ENCODE measurements at places on chromosomes 7 and 10.

DNA sequence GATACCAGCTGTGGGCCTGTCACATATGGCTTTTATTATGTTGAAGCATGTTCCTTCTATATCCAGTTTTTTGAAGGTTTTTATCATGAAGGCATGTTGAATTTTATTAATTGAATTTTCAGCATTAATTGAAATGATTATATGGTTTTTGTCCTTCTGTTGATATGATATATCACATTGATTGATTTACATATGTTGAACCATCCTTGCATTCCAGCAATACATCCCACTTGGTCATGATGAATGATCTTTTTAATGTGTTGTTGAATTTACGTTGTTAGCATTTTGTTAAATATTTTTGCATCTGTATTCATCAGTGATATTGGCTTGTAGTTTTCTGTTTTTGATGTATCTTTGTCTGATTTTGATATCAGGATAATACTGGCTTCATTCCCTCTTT is 21.2 kb downstream of the PRSS37 start:
- DNase-seq = no peak

- DNase-seq = no peak
These were observed 22.3 kb downstream of the TTYH3 start for GRCh38 chr7:2654059-2654458.

- no peak for DNase-seq
These were observed 20.0 kb downstream of the CUBN start for GRCh38 chr10:17109475-17110207.

GRCh38 chr7:128830231-128831177 is at the start of gene FLNC:
Gene FLNC (plus strand): TSS chr7:128830406. CDS start chr7:128830638, 232 bp downstream.
- DNase-seq = no peak

GRCh38 chr10:132355754-132356153 is 23.8 kb downstream of the LRRC27 start:
- no peak for DNase-seq

DNA sequence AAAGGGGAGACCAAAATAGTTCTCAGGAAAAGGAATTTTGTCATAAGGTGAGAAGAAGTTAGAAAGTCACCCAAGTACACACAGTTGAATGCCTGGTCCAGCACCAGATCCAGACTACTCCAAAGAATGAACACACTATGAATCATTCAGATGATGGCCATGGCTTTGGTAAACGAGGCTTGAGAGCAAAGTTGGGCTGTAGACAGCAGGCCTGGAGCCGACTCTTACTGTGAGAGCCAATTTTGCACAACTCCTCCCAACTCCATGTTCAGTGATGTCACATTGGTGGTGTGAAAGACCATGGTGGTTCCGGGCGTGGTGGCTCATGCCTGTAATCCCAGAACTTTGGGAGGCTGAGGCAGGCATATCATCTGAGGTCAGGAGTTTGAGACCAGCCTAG is 131.6 kb downstream of the PKD1L1 start:
- no peak for DNase-seq

GRCh38 chr7:79298145-79298760 is 155.2 kb downstream of the MAGI2 start:
- DNase-seq = peak; percentile 4

DNA sequence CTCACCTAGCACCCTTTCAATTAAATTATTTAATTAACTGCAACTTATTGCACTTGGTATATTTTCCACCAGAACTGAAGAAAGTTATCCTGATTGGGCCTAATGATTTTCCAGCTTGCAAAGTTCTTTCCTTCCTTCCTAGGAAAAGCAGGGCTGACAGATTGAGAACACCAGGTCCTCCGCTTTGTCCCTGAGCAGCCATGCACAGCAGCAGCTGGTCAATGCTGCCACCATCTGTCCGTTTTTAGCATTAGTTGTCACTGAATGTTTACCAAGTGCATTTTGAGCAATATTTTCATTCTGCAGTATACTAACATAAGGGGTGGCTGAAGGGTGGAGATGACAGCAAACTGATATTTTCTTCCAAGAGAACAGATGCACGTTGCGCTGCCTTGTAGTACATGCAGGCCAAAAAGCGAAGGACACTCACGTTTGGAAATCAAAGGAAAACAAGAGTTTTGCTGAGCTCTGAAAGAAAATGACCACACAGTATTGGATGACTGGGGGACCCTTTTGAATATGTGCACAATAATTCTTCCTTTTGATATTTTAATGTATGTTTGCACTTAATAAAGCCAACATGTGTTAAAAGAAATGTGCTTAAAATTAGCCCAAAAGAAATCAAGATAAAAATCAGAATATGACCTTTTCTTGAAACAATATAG is 248.8 kb upstream of the PTN start:
- no peak for DNase-seq

DNA sequence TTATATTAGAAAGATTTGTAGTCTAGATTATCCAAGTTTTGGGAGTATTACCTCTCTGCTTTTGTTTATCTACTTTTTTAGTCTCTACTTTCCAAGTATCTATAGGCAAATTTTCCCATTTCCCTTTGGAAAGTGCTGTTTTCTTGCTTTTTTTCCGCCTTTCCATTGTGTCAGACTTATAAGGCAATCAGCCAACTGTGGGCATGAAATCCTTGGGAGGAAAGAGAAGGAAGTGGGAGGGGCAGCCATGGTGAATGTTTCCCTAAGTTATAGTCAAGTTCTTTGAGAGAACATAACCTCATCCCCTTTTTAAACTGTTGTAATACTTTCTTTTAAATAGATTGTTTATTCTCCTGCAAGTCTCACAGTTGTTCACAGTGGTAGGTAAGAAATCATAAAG is 52.6 kb downstream of the PTEN start:
- DNase-seq = no peak

DNA sequence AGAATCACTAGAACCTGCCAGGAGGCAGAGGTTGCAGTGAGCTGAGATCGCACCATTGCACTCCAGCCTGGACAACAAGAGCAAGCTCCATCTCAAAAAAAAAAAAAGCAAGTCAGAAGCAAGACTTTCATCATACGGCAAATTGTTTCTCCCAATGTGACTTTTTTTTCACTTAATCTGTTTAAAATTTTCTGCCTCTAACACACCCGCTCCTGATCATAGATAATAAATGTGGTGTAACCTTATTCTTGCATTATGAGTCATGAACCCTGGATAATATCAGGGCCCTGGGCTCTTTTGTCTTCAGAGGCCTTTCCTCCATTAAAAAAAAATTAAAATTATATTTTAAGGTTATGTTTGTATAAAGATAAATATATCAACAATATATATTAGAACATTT is 111.4 kb upstream of the JCAD start:
- DNase-seq = no peak

DNA sequence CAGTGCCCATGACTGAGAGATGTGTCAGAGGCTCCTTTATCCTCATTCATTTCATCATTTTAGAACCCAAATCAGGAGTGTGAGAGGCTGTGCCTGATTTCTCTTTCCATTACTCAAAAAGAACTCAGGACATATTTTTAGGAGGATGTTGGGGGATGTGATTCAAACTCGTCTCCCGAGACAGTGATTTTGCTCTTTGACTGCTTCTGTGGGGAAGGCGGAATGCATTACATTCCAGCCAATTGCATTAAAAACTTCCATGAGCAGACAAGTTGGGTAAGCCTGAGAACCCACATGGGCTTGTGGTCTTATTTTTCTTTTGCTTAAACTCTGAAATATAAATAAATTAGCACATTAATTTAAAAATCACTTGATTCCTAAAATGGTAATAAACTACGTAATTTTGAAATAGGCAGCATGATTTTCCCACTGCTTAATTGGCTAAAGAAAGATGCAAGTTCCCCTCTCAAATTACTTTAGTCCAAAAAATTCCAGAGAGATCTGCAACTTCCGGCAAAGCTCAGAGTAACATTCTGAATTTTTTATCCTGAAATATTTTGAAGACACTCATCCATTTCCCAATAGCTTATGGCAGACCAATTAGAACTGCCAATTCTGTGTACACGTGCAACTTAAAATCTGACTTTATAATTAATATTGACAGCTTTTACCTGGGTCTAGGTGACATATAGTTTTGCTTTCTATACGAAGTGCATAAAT is 185.6 kb downstream of the C7orf25 start:
- no peak for DNase-seq

DNA sequence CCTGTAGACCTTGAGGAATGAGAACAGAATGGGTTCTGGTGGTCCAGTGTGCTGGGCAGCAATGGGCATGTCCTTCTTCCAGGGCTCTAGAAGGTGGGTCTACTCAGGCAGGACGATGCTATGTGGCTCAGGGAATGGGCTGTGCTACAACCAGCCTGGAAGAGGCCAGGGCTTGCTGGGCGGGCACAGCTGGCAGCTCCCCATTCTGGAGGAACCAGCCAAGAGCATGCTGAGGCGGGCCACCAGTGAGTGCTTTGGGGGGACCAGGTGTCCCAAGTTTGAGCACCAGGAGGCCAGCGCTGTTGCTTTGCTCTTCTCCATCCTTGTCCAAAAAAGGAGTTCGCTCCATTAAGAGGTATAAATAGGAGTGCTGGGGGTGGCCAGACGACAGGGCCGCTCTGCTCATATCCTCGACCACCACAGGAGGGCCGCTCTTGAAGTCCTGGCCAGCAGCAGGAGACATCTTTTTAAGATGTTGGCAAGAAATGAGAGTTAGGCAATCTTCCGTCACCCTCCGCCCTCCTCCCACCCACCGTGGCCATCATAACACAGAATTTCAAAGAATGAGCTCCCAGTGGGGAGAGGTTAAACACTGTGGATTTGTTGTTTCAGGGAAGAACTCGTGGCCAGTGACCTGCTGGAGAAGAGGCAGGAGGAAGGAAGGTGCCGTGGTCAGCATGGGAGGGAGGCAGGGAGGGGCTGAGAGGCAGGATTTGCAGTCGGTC is 141.3 kb downstream of the GRK5 start:
- no peak for DNase-seq

DNA sequence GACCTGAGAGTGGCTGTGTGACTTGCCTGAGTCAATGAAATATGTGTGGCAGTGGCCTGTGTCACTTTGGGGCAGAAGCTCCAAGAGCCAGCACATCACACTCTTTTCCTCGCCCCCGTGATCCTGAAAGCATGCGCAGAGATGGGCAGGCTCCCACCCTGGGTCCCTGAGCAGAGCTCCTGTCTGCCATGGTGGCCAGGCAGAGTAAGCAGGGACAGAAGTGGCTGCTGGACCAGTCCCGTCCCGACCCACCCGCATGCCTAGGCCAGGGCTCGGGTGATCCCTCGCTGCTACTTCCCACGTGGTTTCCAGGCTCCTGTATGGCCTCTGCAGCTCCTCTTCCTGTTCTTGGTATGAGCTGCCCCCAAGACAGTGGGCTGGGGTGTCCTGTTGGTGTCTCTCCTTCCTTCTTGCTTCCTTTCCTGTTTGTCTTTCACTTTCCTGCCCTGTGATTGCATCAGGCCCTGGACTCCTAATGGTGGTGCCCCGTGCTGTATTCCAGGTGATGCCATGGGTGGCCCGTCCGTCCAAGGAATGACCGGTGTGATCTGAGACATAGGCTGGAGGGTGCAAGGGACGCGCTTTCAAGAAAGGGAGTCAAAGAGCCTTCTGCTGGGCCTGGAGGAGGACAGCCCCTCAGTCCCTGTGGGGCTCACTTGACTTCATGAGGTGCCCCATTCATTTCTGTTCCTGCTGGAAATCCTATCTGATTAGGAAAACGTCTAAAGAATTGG is 71.4 kb upstream of the SHH start:
- no peak for DNase-seq

DNA sequence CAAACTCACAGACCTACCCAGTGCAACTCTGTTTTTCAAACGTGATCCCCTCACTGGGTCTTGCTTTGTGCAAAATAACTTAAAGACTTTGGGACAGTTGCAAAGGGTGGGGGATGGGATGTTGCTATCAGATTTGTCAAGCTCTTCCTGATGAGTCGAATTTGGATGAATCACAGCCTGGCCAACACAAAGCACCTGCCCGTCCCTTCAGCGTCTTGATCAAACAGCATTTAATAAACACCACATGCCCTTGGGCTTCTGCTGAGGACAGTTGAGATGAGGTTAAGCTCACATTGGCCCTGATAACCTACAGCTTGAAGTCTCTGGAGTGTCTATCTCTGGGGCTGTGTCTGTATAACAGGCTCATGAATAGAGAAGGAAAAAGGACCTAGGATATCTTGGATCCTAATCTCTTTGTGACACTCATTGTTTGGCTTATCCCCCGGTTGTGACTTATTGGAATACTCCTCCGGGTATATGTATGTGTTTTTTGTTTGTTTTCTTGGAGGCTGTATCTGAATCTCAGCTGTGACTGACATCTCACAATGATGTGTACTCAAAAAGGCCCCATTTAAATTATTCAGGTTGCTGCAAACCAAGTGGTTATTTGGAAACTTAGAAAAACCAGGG is 132.6 kb upstream of the NAMPT start:
- DNase-seq = no peak

- no peak for DNase-seq
These were observed 11.6 kb downstream of the MICALL2 start for GRCh38 chr7:1447551-1448244.

- DNase-seq = no peak
These were observed 65.5 kb downstream of the CUX1 start for GRCh38 chr7:101882595-101883564.

DNA sequence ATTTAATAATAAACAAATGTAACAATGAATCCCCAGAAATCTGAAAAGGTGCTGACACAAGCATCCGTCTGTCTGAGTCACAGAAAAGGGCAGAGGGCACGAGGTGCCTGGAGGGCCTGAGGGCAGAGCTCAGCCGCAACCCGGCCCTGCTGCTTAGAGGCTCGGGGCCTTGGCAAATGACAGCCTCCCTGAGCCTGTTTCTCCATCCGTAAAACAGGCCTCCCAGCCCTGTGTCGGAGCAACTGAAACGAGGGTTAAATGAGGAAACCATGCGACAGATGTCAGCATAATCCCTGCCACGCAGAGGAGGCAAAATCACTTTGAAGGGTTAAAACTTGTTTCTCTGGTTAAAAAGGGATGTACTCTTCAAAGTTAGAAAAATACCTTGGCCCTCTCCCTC is 24.9 kb downstream of the NUDT1 start:
- DNase-seq = no peak

GRCh38 chr7:81707966-81708365 is 61.9 kb downstream of the HGF start:
- DNase-seq = no peak

DNA sequence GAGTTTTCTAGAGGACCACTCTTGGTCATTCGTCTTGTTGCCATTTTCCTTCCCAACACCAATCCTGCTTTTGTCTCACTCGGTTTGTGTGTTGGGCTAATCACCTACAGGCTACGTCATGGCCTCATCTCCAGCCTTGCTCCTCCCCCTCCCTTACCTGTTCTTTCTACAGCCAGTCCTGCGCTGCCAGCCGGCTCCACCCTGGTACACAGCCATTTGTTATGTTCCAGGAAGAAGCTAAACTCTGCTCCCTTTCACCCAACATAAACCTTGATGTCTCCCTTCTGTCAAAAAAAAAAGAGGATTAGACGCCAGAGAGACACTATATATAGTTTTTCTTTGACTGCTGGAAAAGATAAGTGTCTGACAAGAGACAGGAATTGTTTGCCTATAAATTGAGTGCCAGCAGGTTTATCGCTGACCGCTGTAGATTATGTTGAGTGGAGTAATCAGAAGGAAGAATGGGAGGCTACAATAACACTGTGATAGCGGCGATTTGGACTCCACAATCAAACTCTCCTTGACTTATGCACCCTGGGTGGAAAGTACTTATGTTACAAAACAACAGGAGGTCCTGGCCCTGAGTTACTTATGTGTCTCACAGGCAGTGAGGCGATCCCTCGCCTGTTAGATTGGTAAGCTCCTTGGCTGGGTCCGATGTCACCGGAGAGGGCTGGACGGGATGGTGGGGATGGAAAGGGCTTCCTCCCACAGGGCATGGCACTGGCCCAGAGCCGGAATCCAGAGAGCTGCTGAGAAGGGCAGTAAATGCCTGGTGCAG is 171.3 kb upstream of the BMPER start:
- DNase-seq = no peak

Measured in GM12864 (cell line).